ENCODE measurements at places on chromosomes 7 and 10.

DNA sequence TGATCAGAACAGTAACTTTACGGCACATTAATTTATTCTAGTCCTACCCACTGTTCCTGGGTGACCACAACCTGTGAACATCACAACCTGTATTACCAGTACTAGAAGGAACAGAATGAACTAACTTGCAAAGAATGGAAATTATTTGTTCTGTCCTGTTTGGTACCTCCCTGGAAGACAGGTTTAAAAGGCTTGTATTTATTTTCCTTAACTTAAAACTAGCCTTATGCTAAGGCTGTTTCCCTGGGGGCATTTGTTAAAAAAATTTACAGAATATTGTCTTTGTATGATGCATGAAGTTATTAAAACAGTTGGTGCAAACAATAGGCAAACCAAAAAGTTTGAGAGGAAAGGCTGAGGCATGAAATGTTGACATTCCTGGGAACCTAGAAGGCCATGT is 132.7 kb downstream of the DNAJC1 start:
- no peak for DNase-seq

DNA sequence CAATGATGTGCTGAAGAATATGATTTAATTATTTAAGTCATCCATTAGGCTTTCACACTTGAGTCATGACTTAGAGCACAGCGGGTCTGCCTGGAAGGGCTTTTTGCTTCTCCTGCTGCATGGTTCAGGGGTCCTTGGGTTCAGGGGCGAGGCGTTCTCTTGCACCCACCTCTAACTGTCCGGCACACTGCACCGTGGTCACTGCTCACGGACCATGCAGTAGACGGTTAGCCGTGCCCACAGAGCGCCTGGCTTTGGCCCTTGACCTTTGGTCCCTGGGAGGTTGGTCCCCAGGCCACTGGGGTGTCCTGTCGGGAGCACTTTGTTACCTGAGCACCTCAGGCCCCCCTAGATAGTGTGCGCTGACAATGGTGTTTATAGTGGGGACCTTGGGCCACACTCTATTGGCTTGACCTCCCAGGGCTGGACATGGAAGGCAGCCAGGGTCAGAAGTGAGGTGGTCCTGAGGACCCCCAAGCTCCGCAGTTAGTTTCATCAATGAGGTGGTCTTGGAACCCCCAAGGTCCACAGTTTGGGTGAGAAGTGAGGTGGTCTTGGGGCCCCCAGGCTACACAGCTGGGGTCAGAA is 110.6 kb downstream of the ACTR3B start:
- DNase-seq = no peak

GRCh38 chr7:78939669-78940068 is 513.8 kb downstream of the MAGI2 start:
- no peak for DNase-seq

GRCh38 chr7:140176122-140176701 is 571 bp downstream of the KDM7A start:
- no peak for DNase-seq

- peak; percentile 87 for DNase-seq
These were observed 60.4 kb downstream of the ADD3 start for GRCh38 chr10:110067960-110068770.
